Activated T-helper 1 cell treated with Interleukin-2 at 50 U/mL for 16 hours (primary cell): ENCODE measurements at places on chromosomes 6 and 20.

DNA sequence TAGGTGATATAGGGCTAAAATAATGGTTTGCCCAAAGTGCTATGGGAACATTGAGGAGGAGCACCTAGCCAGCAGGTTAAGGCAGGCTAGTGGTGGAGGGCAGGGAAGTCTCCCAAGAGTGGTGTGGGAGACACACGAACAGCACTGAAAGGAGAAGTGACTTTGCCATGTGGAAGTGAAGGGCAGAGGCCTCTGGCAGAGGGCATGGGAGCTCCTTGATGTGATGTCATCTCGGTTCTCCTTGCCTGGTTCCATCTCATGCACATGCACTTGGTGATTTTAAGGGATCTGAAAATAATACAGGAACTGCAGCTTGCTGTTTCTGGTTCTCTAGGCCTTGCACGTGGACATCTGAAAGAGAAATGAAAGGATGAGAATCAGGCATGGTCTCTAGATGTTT, 4.7 kb upstream of the MAP3K4 start:
- DNase-seq = no peak

- no peak for DNase-seq
Measured at GRCh38 chr6:33702345-33702977, 9.0 kb downstream of the UQCC2 start.

DNA sequence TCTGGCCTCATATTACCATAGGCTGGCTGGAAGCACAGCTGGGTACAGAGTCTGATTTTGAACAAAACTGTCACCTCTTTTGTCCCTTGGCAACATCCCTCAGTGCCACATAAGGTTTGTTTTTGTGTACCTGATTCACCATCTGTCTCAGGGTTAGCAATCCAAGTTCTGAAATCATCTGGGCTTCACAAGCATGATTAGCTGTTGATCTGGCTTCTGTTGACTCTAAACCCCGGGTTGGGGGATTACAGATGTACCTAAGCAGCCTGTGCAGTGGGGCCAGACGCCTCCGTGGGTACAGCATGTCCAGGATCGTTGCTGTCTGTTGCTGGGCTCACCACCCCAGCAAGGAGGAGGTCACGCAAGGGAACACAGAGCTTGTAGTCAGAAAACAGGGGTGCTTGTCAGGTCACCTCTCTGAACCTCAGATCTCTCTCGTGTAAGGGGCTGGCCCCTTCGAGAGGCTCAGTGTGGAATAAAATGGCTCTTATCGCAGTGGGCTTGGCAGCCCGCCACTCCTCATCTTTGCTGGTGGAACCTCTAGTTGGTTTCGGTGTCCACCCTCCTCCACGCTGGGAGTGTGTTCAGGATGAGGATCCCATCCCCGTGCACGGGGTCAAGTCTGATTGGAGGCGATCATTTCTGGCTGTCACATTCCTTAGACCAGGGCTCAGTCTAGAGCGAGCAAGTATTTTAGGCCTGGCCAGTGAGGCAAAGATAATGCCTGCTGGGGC, 39.2 kb upstream of the ZNF831 start:
- no peak for DNase-seq

GRCh38 chr20:34581341-34582184, 23.0 kb downstream of the MAP1LC3A start:
- DNase-seq = no peak

DNA sequence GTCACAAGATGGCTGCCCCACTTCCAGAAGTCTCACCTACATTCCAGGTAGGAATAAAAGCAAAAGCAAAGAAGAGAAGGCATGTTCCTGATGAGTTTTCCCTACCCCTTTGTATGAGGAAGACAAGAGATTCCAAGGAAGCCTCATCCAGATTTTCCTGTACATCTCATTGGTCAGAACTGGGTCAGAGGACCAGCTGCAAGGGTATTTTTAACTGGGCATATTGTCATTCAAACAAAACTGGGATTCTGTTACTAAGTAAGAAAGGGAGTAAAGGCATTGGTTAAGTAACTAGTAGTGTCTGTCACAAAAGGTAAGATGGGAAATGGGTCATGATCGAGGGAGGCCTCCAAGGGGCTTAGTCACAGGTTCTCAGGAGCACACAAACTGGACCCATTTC, 28.2 kb upstream of the RIMS4 start:
- DNase-seq = no peak

DNA sequence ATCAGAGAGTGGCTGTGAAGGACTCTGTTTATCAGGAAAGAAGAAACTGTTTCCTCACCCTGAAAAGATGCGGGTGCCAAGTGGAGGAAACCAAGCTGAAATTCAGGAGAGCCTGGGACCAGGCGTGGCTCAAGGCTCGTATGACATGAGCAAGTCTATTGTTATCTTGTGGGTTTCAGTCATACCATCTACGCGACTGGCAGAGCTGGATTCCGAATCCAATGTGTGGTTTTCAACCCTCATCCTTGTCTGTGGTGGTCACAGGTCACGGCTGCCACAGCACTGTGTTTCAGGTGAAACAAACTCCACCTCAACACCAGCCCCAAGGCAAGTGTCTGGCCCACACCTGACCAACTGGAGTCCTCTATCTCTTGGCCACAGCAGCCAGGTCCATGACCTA, 9.1 kb downstream of the MC3R start:
- DNase-seq = no peak

GRCh38 chr6:20939161-20939775, 405.0 kb downstream of the CDKAL1 start:
- DNase-seq = no peak

GRCh38 chr6:51644426-51644825, 443.0 kb downstream of the PKHD1 start:
- DNase-seq = no peak

GRCh38 chr20:45069261-45069660, 31.7 kb downstream of the KCNS1 start:
- no peak for DNase-seq

DNA sequence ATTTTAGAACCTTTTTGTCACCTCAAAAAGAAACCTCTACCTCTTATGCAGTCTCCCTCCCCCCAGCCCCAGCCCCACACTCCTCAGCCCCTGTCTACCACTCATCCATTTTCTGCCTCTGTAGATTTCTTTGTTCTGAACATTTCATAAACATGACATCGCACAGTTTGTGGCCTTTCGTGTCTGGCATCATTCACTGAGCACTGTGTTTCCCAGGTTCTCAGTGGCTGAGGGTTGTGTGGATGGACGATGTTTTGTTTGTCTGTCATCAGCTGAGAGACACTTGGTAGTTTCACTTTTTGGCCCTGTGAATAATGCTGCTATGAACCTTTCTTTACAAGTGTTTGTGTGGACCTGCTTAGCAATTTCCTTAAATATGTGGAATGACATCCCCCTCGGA, 64.5 kb downstream of the FAM120B start:
- no peak for DNase-seq
